SK-N-SH (cell line): ENCODE measurements at places on chromosomes 2 and 18. TPM values are rescaled to one million over a fixed set of nuclear protein-coding genes. Genes with fewer than 3 reads are reported as not detected.

DNA sequence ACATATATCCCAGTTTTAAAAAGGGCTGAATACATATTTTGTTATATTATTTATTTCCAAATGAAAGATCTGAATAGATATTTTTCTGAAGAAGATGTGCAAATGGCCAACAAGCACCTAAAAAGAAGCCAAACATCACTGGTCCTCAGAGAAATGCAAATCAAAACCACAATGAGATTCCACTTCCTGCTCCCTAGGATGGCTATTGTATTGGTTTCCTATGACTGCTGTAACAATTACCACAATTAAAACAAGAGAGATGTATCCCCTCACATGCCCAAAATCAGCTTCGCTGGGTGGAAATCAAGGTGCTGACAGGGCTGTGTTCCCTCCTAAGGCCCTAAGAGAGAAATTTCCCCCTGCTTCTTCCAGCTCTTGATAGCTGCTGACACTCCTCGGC lies 23.2 kb downstream of the ABCB11 start:
- no peaks in the 10 kb centered on the region for H3K27me3 ChIP-seq
- no peak for DNase-seq
- no peak overlapping the region for H3K4me3 ChIP-seq

DNA sequence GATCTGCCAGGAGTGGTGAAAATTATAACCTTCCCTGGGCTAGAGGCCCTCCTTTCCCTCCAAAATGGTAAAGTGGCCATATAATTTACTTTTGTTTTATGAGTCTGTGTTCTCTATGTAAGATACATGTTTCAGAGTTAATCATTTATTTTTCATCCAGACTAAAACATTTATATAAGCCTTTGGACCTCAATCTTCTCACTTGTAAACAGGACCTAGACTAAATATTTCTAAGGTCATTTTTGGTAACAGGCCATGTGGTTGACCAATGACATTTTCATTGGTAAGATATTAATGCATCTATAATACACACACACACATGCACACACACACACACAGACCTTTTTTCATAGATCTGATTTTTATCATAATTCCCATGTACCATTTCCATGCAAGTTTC lies 79.7 kb upstream of the KCTD1 start:
- H3K4me3 ChIP-seq = no peak overlapping the region
- no peak overlapping the region; the same call in 1 of the 2 replicates for H3K27ac ChIP-seq
- no peaks in the 10 kb centered on the region for H3K27me3 ChIP-seq
- DNase-seq = no peak
- H3K4me1 ChIP-seq = peaks cover 6% of the 10 kb centered on the region; the same call in 1 of the 2 replicates

DNA sequence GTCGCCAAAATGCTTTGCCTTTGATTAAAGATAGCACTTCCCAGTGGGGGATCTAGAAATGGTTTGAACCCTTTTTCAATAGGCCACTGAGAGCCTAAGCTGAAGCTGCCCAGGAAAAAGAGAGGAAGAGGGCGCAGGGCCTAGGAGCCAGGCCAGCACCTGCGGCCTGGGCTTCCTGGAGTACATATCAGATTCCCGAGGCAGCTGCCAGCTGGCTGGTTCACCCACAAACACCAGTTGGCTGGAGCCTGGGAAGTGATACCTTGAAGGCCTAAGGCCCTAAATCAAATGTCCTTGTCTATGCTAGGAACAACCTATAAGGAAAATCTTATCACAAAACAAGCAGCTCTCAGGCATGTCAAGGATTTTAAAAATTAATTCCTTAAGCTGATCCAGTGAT lies 37.1 kb downstream of the ANKRD44 start:
- no peaks in the 10 kb centered on the region for H3K27me3 ChIP-seq
- H3K4me1 ChIP-seq = no peaks in the 10 kb centered on the region
- no peaks in the 10 kb centered on the region for H3K36me3 ChIP-seq
- no peak overlapping the region for H3K4me3 ChIP-seq

- H3K36me3 ChIP-seq = no peaks in the 10 kb centered on the region
- H3K27ac ChIP-seq = no peak overlapping the region
- H3K27me3 ChIP-seq = no peaks in the 10 kb centered on the region
- no peak overlapping the region for H3K4me3 ChIP-seq
Observed at GRCh38 chr18:69795791-69796190, 151.9 kb downstream of the CD226 start.

- H3K4me1 ChIP-seq = no peaks in the 10 kb centered on the region
- no peak overlapping the region for H3K4me3 ChIP-seq
- peak overlapping the region; percentile 83 for H3K27ac ChIP-seq
- H3K27me3 ChIP-seq = no peaks in the 10 kb centered on the region
- DNase-seq = no peak
- H3K36me3 ChIP-seq = no peaks in the 10 kb centered on the region
Observed at GRCh38 chr18:28511413-28511821, 334.5 kb upstream of the CDH2 start.

GRCh38 chr18:13621446-13621849 lies 104.9 kb downstream of the FAM210A start:
- no peak for DNase-seq
- H3K36me3 ChIP-seq = no peaks in the 10 kb centered on the region

- H3K27me3 ChIP-seq = no peaks in the 10 kb centered on the region
- no peaks in the 10 kb centered on the region for H3K4me1 ChIP-seq
- H3K27ac ChIP-seq = no peak overlapping the region
- no peaks in the 10 kb centered on the region for H3K36me3 ChIP-seq
- DNase-seq = no peak
Observed at GRCh38 chr18:77671456-77672167, 422.0 kb downstream of the GALR1 start.

DNA sequence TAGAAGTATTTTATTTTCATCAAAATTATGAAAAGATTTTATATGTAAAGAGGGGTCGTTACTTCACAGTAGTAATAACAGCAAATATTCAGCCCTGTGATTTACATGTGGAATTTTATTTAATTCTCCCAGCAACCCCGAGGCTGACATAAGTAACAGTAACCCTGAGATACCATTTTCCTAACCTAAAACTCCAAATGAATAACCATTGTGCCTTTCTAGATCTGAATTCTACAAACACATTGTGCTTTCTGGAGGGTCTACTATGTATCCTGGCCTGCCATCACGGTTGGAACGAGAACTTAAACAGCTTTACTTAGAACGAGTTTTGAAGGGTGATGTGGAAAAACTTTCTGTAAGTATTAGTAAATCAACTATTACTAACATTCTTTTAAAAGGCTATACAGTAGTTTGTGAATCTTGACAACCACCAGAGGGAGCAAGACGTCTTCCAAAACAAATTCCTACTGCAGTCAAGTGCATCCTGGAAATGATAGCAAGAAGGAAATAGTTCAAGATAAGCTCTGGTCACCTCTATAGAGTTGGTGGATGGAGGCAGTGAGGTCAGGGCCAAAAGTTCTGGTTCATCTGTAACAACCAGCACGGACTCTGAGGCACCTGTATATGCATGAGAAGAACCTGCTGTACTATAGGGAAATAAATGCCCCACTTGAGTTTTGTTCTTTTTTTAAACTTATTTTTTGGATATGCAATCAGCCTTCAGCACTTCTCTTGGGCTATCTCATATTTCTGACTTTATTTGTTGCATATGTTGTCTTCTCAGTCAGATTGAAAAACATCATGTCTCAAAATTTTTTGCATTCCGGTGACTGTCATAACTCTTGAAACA lies 37.4 kb downstream of the ACTR2 start:
- peak overlapping the region; percentile 55; the same call in 1 of the 2 replicates for H3K27ac ChIP-seq
- H3K4me3 ChIP-seq = no peak overlapping the region
- peak; percentile 53 for DNase-seq
- peaks cover 33% of the 10 kb centered on the region; the same call in 1 of the 2 replicates for H3K4me1 ChIP-seq
- H3K36me3 ChIP-seq = peaks cover 47% of the 10 kb centered on the region

GRCh38 chr2:159155320-159155719 lies 131.2 kb downstream of the WDSUB1 start:
- no peak overlapping the region for H3K4me3 ChIP-seq
- no peak for DNase-seq
- peak overlapping the region; percentile 28; the same call in 1 of the 2 replicates for H3K27ac ChIP-seq
- peaks cover 4% of the 10 kb centered on the region; the same call in 1 of the 2 replicates for H3K4me1 ChIP-seq

- H3K4me3 ChIP-seq = no peak overlapping the region
- H3K4me1 ChIP-seq = no peaks in the 10 kb centered on the region
- no peak overlapping the region for H3K27ac ChIP-seq
Observed at GRCh38 chr2:201715459-201715858, 17.0 kb upstream of the MPP4 start.

DNA sequence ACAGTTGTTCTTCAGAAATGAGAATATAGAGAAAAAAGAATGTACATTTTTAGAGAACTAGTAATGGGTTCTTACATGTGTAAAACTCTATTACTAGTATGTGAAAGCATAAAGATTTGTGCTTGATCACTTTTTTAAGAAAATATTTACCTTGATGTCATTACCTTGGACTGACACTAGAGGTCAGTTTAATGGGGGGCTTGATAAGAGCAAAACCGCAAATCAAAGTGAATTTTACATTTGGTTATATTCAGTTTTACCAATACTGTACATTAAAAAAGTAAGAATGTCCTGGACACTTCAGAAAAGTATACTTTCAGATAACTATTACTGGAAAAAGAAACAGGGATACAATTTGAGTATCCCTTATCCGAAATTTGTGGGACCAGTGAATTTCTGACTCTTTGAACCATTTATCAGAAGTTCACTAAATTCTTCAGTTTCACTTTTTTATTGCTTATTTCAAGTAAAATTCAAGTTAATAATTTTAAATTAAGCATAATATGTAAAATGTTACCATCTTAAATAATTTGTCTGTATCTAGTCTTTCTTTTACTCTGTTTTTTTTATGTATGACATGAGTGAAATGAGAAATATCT lies 1149.5 kb downstream of the DSC3 start:
- H3K4me3 ChIP-seq = no peak overlapping the region
- H3K4me1 ChIP-seq = no peaks in the 10 kb centered on the region
- no peaks in the 10 kb centered on the region for H3K36me3 ChIP-seq
- peak; percentile 24 for DNase-seq

GRCh38 chr2:16103614-16104314 lies 163.4 kb downstream of the MYCN start:
- H3K27ac ChIP-seq = no peak overlapping the region
- H3K4me3 ChIP-seq = no peak overlapping the region
- H3K4me1 ChIP-seq = no peaks in the 10 kb centered on the region
- no peaks in the 10 kb centered on the region for H3K36me3 ChIP-seq

GRCh38 chr2:241914542-241914941 lies 45.0 kb downstream of the RTP5 start:
- H3K4me3 ChIP-seq = no peak overlapping the region
- no peaks in the 10 kb centered on the region for H3K27me3 ChIP-seq
- DNase-seq = no peak
- H3K4me1 ChIP-seq = no peaks in the 10 kb centered on the region
- H3K27ac ChIP-seq = no peak overlapping the region
- H3K36me3 ChIP-seq = no peaks in the 10 kb centered on the region

GRCh38 chr18:6881034-6881820 lies 151.7 kb downstream of the ARHGAP28 start:
- no peak for DNase-seq
- H3K27me3 ChIP-seq = no peaks in the 10 kb centered on the region
- H3K36me3 ChIP-seq = no peaks in the 10 kb centered on the region
- peaks cover 12% of the 10 kb centered on the region for H3K4me1 ChIP-seq
- no peak overlapping the region for H3K4me3 ChIP-seq

- H3K36me3 ChIP-seq = no peaks in the 10 kb centered on the region
- no peak overlapping the region for H3K27ac ChIP-seq
- no peaks in the 10 kb centered on the region for H3K27me3 ChIP-seq
- H3K4me1 ChIP-seq = no peaks in the 10 kb centered on the region
- DNase-seq = no peak
Observed at GRCh38 chr2:180734382-180734781, 246.0 kb upstream of the UBE2E3 start.

DNA sequence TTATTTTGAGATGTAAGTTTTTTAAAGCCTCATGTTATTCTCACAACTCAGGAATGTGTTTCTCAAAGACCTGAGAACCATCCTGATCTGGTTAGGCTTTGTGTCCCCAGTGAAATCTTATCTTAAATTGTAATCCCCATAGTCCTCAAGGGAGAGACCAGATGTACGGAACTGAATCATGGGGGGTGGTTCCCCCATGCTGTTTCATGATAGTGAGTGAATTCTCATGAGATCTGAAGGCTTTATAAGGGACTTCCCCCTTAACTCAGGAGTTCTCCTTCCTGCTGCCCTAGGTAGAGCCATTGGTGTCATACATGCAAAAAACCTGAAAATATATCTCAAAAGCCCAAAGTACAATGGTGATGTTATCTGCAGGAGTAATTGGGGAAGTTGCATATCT lies 836.7 kb downstream of the CBLN2 start:
- no peaks in the 10 kb centered on the region for H3K27me3 ChIP-seq
- H3K27ac ChIP-seq = no peak overlapping the region
- no peaks in the 10 kb centered on the region for H3K36me3 ChIP-seq

DNA sequence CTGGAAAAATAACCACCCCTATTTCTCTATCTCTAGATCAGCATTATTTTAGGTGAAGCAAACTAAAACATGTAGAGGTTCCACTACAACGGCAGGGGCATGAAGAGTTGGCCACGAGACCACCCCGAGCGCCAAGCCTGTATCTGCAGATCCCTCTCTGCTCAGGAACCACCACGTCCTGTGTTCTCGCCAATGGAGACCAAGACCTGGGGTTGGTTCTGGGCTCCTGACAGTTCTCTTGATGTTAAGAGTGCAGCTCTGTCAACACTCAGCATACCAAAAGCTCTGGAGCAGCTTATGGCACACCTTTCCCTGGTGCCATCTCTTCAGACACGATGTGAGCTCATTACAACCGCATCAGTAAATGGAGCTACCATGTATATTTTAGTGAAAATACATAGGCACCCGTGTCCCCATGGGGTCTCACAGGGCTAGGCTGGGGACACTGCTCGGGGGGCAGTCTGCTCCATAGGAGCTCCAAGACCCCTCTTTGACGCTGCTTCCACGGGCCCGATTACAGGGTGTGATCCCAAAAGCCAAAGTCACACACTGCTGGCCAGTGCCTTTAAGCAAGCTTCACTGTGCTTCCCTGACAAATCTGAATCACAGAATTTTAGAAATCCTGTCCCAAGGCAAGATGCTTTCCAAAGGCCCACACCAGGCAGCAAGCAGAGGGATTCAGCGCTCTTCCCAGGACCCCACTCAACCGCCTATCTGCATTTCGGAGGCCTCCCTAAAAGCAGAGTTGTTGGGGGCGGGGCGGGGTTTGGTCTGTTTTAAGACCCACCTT lies 72.2 kb downstream of the EMILIN2 start:
- no peak overlapping the region for H3K4me3 ChIP-seq
- peaks cover 86% of the 10 kb centered on the region for H3K36me3 ChIP-seq
- no peaks in the 10 kb centered on the region for H3K4me1 ChIP-seq
- H3K27me3 ChIP-seq = no peaks in the 10 kb centered on the region

GRCh38 chr18:68596016-68596415 lies 118.9 kb downstream of the TMX3 start:
- no peak overlapping the region for H3K27ac ChIP-seq
- H3K27me3 ChIP-seq = no peaks in the 10 kb centered on the region
- no peaks in the 10 kb centered on the region; the same call in 1 of the 2 replicates for H3K4me1 ChIP-seq
- no peak for DNase-seq
- no peak overlapping the region for H3K4me3 ChIP-seq

- H3K4me3 ChIP-seq = no peak overlapping the region
- H3K27ac ChIP-seq = no peak overlapping the region
- no peaks in the 10 kb centered on the region for H3K27me3 ChIP-seq
- peaks cover 22% of the 10 kb centered on the region for H3K36me3 ChIP-seq
- peaks cover 17% of the 10 kb centered on the region for H3K4me1 ChIP-seq
Observed at GRCh38 chr2:54597153-54597848, 126.2 kb upstream of the EML6 start.

- H3K36me3 ChIP-seq = no peaks in the 10 kb centered on the region
- no peak overlapping the region for H3K27ac ChIP-seq
- H3K4me1 ChIP-seq = no peaks in the 10 kb centered on the region; the same call in 1 of the 2 replicates
- peak; percentile 21 for DNase-seq
- no peak overlapping the region for H3K4me3 ChIP-seq
- no peaks in the 10 kb centered on the region for H3K27me3 ChIP-seq
Observed at GRCh38 chr18:45677276-45677807, 46.6 kb upstream of the SLC14A1 start.

ANKRD12 gene
- 1.1 and 1.3 TPM in 2 replicates for polyA plus RNA-seq

STK36 gene
- 53.5 and 83.2 TPM in 2 replicates for polyA plus RNA-seq

NYAP2 gene
- polyA plus RNA-seq = not detected in 2 replicates

CHRNA1 gene
- 0.02 and 0.08 TPM in 2 replicates for polyA plus RNA-seq
